ENCODE measurements at places on chromosomes 1 and 21.
A peak's percentile ranks its signal among the peaks of the same experiment; 100 is the strongest.

- peaks cover 53% of the 10 kb centered on the region for H3K36me3 ChIP-seq
- H3K4me1 ChIP-seq, result no peaks in the 10 kb centered on the region
- no peak overlapping the region for H3K27ac ChIP-seq
- H3K27me3 ChIP-seq, result no peaks in the 10 kb centered on the region
- DNase-seq, result peak; percentile 20
Measured at GRCh38 chr1:150619576-150620509, 9.6 kb downstream of the ENSA start.

GRCh38 chr1:155339515-155340097 lies 18.9 kb downstream of the RUSC1 start:
- no peak overlapping the region for H3K27ac ChIP-seq
- no peaks in the 10 kb centered on the region for H3K4me1 ChIP-seq
- DNase-seq, result no peak

GRCh38 chr1:193568512-193568911 lies 382.1 kb upstream of the B3GALT2 start:
- no peak for DNase-seq
- H3K27me3 ChIP-seq, result no peaks in the 10 kb centered on the region
- H3K4me1 ChIP-seq, result peaks cover 3% of the 10 kb centered on the region
- no peak overlapping the region for H3K4me3 ChIP-seq

GRCh38 chr1:45230537-45230936 lies 24.1 kb upstream of the ZSWIM5 start:
- H3K4me1 ChIP-seq, result no peaks in the 10 kb centered on the region
- no peak overlapping the region for H3K4me3 ChIP-seq
- H3K27me3 ChIP-seq, result no peaks in the 10 kb centered on the region
- H3K27ac ChIP-seq, result no peak overlapping the region
- DNase-seq, result no peak

DNA sequence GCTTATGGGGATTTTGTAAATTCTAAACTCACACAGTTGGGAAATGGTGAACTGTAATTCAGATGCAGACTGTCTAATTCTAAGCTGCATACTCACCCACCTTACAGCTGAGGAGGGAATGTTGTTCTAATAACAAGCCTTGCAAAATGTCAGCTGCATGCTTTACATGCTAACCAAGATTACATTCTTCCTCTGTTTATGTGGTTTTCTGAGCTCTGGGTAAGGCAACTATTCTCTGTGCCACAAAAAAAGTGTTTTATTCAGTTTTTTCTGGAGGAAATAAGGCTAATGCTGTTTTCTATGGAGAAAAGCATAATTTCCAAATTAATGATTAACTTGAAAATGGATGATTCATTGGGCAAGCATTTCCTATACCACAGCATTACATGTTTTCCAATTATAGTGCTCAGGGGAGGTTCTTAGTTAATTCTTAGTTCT lies 64.9 kb downstream of the RGS13 start:
- no peaks in the 10 kb centered on the region for H3K36me3 ChIP-seq
- peak overlapping the region; percentile 86 for H3K27ac ChIP-seq
- H3K27me3 ChIP-seq, result no peaks in the 10 kb centered on the region
- H3K4me1 ChIP-seq, result peaks cover 24% of the 10 kb centered on the region

DNA sequence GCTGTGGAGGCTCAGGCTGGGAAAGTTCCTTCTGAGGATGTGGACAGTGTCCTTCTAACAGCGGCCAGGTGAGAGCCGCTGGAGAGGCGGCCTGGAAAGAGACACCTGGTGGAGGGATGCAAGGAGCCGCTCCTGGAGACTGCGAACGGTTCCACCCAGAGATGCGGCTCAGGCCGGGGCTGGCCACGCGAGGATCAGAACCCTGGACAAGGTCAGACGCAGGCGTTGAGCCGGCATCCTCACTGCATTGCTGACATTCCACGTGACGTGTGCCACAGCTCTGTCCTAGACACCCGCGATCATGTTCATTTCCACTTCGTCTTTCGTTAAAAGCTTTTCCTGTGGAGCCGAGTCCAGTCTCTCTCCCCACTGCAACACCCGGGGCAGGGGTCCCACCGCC lies 28.8 kb downstream of the CFAP74 start:
- no peaks in the 10 kb centered on the region for H3K4me1 ChIP-seq
- no peak overlapping the region for H3K4me3 ChIP-seq
- DNase-seq, result no peak
- H3K27me3 ChIP-seq, result peaks cover 5% of the 10 kb centered on the region
- H3K27ac ChIP-seq, result no peak overlapping the region

DNA sequence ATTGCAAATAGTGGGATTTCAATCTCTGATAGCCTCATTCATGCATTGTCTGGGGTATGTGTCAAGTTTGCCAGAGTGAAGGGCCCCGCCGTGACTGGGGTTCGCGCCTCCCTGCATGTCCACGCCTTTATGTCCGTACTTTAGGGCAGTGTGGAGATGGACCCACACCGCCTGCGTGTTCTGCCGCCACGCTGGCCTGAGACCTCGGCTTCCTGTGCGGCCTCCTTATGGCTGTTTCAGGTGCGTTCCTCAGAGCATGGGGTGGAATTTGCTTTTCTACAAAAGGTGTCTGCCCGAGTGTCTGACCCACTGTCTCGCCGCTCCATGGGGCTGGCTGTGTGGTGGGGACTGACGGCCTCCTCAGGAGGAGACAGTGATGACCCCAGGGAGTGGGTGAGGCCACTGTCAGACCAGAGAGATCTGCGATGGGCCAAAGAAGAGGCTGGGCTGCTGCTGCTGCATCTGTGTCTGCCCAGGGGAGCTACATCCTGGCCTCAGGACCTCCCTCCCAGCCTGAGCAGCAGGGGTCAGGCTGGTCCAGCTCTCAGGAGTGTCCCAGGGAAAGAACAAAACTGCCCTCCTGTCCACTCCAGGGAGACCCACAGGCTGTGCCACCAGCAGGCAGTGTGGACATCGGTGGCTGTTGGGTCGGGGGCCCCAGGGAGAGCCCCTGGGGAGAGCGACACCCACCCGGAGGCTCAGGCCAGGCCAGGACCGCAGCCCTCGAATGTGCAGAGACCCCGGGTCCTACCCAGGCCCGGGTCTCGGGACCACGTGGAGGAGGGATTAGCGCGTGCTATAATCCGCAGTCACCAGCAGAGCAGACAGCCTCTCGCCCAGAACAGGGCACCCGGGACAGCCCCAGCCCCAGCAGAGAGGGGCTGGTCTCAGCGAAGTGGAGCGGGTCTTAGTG lies 9.8 kb upstream of the SLC19A1 start:
- no peak overlapping the region for H3K4me3 ChIP-seq
- no peaks in the 10 kb centered on the region for H3K27me3 ChIP-seq
- DNase-seq, result no peak
- H3K27ac ChIP-seq, result no peak overlapping the region
- H3K4me1 ChIP-seq, result peaks cover 15% of the 10 kb centered on the region

- no peaks in the 10 kb centered on the region for H3K36me3 ChIP-seq
- no peak overlapping the region for H3K4me3 ChIP-seq
- no peak overlapping the region for H3K27ac ChIP-seq
- no peaks in the 10 kb centered on the region for H3K4me1 ChIP-seq
- no peaks in the 10 kb centered on the region for H3K27me3 ChIP-seq
- no peak for DNase-seq
Measured at GRCh38 chr1:162649583-162649982, 17.3 kb downstream of the DDR2 start.

DNA sequence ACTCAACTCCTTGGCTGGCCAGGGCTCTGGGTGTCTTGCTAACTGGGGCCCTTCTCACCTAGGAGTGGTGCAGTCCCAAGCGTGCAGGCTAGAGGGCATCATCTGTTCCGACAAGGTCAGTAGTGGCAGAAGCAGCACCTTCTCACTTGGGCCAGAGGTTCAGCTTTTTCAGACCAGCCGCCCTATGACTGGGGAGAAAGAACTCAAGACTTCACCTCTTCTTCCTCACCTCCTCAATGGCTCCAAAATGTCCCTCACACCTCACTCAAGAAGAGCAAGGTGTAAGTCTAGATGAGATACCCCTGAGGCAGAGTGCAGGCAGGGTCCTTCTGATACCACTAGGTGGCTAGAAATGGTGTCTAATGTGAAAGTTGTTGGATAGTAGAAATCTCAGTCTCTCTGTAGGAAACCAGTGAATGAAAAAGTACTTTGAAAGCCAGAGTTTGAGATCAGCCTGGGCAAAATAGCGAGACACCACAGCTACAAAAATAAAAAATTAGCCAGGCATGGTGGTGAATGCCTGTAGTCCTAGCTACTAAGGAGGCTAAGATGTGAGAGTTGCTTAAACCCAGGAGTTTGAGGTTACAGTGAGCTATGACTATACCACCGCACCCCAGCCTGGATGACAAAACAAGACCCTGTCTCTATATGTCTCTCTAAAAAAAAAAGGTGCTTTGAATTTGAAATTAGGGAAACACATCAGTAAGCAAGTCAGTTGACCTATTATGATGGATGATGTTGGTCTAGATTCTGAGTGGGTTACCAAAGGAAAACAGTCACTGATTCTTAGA lies 8.6 kb upstream of the IL20 start:
- no peak overlapping the region for H3K27ac ChIP-seq
- no peak for DNase-seq
- H3K27me3 ChIP-seq, result no peaks in the 10 kb centered on the region
- H3K36me3 ChIP-seq, result no peaks in the 10 kb centered on the region

GRCh38 chr1:26070296-26070962 lies 3.0 kb upstream of the TRIM63 start:
- H3K4me1 ChIP-seq, result peaks cover 14% of the 10 kb centered on the region
- H3K4me3 ChIP-seq, result no peak overlapping the region
- no peak for DNase-seq
- no peaks in the 10 kb centered on the region for H3K27me3 ChIP-seq
- H3K36me3 ChIP-seq, result no peaks in the 10 kb centered on the region

GRCh38 chr1:215004121-215004827 lies 78.3 kb upstream of the KCNK2 start:
- no peak for DNase-seq
- H3K4me3 ChIP-seq, result no peak overlapping the region
- H3K4me1 ChIP-seq, result no peaks in the 10 kb centered on the region
- H3K27me3 ChIP-seq, result no peaks in the 10 kb centered on the region
- no peaks in the 10 kb centered on the region for H3K36me3 ChIP-seq

DNA sequence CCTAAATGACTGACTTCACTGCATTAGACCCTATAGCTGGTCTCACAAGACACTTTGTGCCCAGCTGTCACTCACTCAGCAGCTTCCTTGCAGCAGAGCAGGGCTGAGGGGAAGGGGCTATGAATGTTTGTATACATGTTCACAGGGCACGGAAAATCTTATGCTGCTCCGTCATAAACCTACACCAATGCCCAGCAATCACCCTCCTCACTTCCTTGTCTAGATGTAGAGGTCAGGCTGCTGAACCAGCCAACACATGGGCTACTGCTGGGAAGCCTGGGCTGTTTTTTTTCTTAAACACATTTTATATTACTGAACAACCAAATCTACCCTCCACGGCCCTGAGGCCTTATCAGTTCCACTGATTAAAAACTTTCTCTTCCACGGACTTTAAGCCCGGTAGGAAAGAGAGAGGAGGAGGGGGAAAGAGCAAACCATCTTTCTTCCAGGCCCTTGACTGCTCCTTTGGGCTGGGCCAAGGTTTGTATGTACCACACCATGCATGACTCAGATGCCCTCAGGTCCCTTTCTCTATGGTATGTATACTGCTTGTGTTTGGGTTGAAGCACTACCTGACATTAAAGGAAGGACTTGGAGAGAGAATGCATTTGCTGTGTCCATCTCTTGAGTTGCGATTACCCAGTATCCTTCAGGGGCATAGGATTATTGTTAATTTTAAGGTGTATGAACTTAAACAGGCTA lies 12.7 kb downstream of the MTFR1L start:
- H3K4me1 ChIP-seq, result peaks cover 20% of the 10 kb centered on the region
- H3K36me3 ChIP-seq, result peaks cover 72% of the 10 kb centered on the region
- no peak overlapping the region for H3K4me3 ChIP-seq
- peak; percentile 68 for DNase-seq
- H3K27ac ChIP-seq, result peak overlapping the region; percentile 10

- H3K36me3 ChIP-seq, result peaks cover 43% of the 10 kb centered on the region
- H3K4me1 ChIP-seq, result no peaks in the 10 kb centered on the region
- no peak overlapping the region for H3K4me3 ChIP-seq
- H3K27me3 ChIP-seq, result no peaks in the 10 kb centered on the region
- no peak for DNase-seq
Measured at GRCh38 chr1:21594935-21595897, 73.9 kb downstream of the RAP1GAP start.

DNA sequence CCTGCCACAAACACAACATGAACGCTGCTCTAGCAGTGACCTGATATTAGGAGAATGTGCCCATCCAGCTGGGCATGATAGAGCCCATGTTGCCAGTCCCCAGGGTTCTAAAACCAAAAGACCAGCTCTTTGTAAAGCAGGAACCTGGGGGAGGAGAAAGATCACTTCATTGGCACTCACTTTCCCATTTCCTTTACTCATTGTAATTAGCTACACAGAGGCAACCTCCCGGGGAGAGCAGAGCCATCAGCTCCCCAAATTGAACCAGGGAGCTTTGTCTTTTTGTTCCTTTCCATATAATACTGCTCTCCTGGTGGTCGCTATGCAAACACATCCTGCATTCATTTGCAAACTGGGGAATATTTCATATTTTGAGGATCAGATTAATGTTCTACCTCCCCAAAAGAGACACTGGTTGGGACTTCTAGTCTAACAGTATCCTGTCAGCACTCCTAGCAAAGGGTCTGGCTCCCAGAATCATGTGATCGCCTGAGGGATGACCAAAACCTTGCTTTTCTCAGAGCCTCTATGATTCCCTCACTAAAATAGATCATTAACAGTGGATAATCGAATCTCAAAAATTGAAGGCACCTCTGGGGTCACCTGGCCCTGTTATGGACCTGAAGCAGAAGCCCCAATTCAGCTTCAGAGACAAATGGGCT lies 76.7 kb upstream of the CD1D start:
- no peak for DNase-seq
- H3K36me3 ChIP-seq, result no peaks in the 10 kb centered on the region
- no peaks in the 10 kb centered on the region for H3K27me3 ChIP-seq
- no peak overlapping the region for H3K4me3 ChIP-seq

GRCh38 chr1:85121744-85122143 lies 73.4 kb upstream of the MCOLN3 start:
- H3K36me3 ChIP-seq, result no peaks in the 10 kb centered on the region
- DNase-seq, result no peak
- no peak overlapping the region for H3K27ac ChIP-seq
- no peaks in the 10 kb centered on the region for H3K4me1 ChIP-seq

GRCh38 chr1:108862017-108862610 lies 5.2 kb upstream of the AKNAD1 start:
- DNase-seq, result no peak
- peaks cover 2% of the 10 kb centered on the region for H3K27me3 ChIP-seq
- peaks cover 3% of the 10 kb centered on the region for H3K4me1 ChIP-seq

- no peak overlapping the region for H3K27ac ChIP-seq
- H3K27me3 ChIP-seq, result no peaks in the 10 kb centered on the region
- no peaks in the 10 kb centered on the region for H3K4me1 ChIP-seq
Measured at GRCh38 chr1:173285048-173285447, 77.9 kb upstream of the TNFSF4 start.

GRCh38 chr1:180560200-180560867 lies 1.6 kb downstream of the OVAAL start:
- peaks cover 3% of the 10 kb centered on the region for H3K4me1 ChIP-seq
- H3K36me3 ChIP-seq, result no peaks in the 10 kb centered on the region
- peak; percentile 19 for DNase-seq
- no peaks in the 10 kb centered on the region for H3K27me3 ChIP-seq

GRCh38 chr1:164707868-164708331 lies 148.9 kb downstream of the PBX1 start:
- H3K4me3 ChIP-seq, result no peak overlapping the region
- H3K27ac ChIP-seq, result peak overlapping the region; percentile 71
- no peaks in the 10 kb centered on the region for H3K27me3 ChIP-seq
- peaks cover 50% of the 10 kb centered on the region for H3K4me1 ChIP-seq

- H3K4me3 ChIP-seq, result no peak overlapping the region
- H3K36me3 ChIP-seq, result no peaks in the 10 kb centered on the region
- no peak for DNase-seq
- H3K4me1 ChIP-seq, result no peaks in the 10 kb centered on the region
- H3K27ac ChIP-seq, result no peak overlapping the region
Measured at GRCh38 chr1:230058626-230059025, 8.4 kb upstream of the GALNT2 start.

- H3K4me3 ChIP-seq, result peak overlapping the region; percentile 98
- peaks cover 20% of the 10 kb centered on the region for H3K36me3 ChIP-seq
- DNase-seq, result peak; percentile 75
- H3K27me3 ChIP-seq, result no peaks in the 10 kb centered on the region
Measured at GRCh38 chr1:67685558-67686266, 711 bp downstream of the GADD45A start.

Data from large intestine (tissue), 12 donors.